ENCODE measurements at places on chromosomes 16 and 17. TPM values are rescaled to one million over a fixed set of nuclear protein-coding genes. Genes with fewer than 3 reads are reported as not detected.

NSMCE1 gene
- total RNA-seq: 26.4 TPM

KRTAP2-2 gene
- total RNA-seq: not detected

MTHFSD gene
- 14.1 TPM for total RNA-seq

COL1A1 gene
- total RNA-seq: 28,023 TPM

KCNJ18 gene
- not detected for total RNA-seq

SLC5A10 gene
- total RNA-seq: not detected

SEZ6L2 gene
- 17.6 TPM for total RNA-seq

- DNase-seq: no peak
Measured at GRCh38 chr16:83404261-83404660, 403.5 kb upstream of the HSBP1 start.

GRCh38 chr17:61783556-61784304, 79.6 kb downstream of the BRIP1 start:
- DNase-seq: no peak

DNA sequence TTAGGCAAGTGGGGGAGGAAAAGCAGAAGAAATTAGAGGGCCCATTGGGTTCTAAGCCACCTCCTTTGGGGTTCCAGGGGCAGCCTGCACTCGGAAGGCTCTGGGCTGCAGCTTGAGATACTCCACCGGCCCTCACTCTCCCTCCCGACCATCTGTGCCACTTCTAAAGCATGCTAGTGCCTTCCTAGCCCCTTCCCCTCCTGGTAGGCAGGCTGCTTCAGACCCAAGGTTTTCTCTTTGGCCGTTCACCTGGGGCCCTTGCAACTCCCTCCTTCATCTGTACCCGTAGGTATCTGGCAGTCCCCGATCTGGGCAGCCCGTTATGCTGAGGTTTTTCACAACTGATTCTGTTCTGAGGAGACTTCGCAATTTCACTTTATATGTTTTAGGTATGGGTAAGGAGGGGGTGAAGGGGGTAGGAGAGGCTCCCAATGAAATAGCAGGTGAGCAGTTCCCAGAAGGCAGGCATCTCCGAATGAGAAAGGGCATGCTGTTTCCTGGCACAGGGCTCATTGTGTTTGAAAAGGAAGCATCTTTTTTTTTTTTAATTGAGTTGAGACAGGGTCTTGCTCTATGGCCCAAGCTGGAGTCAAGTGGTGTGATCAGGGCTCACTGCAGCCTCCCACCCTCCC, 98.7 kb downstream of the RAB11FIP4 start:
- no peak for DNase-seq

GRCh38 chr17:66655861-66656260, 179.1 kb upstream of the CACNG5 start:
- DNase-seq: no peak

DNA sequence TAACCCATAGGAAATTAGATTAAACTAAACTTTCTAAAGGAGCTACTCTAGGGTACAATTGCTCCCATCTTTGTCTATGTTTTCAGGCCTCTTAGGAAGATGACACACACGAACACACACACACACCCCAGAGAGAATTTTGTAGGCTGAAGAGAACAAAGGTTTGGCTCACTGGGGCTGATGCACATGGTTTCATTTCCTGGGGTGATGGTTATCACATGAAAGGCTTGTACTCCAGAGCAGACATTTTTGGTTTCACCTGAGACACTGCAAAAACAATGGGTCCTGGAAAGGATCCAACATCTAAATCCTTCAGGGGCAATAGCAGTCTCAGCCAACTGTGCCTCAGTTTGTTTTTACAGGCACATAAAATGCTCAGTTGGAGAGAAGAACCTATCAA, 62.8 kb downstream of the GRB7 start:
- DNase-seq: no peak

DNA sequence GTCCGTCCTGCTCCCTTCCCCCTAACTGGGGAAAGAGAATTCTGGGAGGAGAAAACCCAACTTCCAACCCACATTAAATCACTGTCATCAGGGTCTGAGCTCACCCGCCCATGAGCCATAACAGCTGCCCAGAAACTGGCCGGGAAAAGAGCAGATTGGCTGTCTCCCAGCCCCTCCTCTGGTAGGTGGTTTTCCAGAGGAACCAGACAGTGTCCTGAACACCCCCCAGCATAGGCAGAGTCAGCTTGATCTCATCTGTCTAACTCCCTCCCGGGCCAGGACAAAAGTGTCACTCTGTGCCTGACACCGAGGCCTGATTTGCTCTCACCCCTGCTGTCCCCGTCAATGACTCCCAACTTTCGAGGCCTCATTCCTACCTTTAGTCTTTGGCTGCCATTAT, 197.0 kb downstream of the AXIN2 start:
- DNase-seq: peak; percentile 69

DNA sequence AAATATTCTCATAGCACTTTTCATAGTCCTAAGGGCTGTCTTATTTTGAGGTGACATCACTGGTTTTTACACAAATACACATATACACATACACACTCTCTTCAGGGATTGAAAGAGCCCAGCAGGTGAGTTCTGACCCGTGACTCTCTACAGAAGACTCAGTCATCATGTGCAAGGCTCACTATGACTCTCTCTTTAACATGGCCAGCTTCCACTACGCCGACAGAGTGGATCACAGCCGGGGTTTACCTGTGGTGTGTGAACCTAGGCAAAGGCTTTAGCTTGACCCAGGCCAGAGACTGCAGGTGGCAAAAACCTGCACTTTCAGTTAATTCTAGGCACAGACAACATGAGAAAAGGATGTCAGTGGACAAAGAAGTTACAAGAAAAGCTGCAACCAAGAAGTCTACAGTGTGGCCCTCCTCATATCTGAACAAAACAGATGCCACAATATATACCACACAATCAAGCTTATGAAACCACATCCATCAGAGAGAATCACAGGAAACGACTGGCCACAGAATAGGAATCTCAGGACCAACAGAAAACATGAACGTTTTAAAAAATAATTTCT, 56.5 kb downstream of the CYTH1 start:
- DNase-seq: no peak

GRCh38 chr16:10297341-10298006, 88.4 kb upstream of the ATF7IP2 start:
- no peak for DNase-seq

- DNase-seq: no peak
Measured at GRCh38 chr17:56108811-56109284, 44.4 kb upstream of the ANKFN1 start.

DNA sequence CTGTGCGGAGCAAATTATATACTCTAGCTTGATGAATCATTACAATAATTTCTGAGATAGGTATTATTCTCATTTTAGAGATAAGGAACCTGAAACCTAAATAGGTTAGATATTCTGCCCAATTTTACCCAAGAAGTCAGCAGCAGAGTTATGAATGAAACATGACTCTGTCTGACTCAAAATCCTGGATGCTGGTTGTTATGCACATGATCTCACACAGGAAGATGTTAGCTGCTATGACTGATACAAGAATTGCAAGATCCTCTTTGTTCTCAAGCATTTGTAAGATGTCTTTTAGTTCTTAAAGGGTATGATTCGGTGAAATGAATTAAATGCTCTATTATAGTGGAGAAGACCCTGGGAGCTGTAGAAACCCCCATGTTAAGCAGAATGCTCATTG, 447.8 kb downstream of the KIF2B start:
- DNase-seq: no peak

DNA sequence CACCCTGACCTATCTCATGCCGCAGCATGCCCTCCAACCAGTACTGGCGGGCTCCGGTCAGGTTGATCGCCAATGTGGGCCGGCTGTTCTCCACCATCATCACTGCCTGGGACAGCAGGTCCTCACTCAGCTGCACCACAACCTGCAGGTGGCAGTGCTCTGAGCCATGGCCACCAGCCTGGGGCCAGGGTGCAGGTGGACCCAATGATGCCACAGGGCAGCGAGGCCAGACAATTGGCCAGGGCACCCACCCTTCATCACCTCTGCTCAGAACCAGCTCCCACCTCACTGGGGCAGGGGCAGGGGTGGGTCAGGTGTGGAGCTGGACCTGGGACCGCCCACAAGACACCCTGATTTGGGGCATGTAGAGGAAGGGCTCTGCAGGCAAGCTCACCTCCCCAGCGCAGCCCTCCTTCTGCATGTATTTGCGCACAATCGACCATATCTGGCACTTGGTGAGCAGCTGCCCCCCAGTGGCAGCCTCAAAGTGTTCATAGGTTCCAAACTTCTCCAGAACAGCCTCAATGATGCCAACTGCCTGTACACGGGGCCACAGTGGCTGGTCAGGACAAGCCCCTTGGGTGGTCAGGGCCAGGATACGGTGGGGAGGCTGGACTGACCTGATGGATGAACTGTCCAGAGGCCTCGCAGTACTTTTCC, 4.2 kb downstream of the MATCAP1 start:
- no peak for DNase-seq

- no peak for DNase-seq
Measured at GRCh38 chr17:3019761-3020160, 43.6 kb downstream of the OR1D5 start.

DNA sequence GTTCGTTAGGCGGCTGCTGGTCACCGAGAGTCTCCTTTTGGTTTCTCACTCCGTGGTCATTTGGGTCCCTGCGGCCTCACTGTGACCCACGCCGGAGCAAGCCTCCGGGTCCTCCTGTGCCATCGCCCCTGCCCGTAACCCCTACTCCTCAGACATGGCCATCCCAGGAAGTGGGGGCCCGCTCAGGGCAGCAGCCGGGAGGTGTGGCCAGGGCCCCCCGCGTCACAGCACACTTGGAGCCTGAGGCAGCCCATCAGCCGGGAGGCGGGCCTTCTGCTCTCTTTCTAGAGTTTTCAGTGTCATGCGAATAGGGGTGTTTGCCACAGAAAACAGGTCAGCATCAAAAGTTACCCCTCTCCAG, 7.9 kb upstream of the WFIKKN1 start:
- no peak for DNase-seq

DNA sequence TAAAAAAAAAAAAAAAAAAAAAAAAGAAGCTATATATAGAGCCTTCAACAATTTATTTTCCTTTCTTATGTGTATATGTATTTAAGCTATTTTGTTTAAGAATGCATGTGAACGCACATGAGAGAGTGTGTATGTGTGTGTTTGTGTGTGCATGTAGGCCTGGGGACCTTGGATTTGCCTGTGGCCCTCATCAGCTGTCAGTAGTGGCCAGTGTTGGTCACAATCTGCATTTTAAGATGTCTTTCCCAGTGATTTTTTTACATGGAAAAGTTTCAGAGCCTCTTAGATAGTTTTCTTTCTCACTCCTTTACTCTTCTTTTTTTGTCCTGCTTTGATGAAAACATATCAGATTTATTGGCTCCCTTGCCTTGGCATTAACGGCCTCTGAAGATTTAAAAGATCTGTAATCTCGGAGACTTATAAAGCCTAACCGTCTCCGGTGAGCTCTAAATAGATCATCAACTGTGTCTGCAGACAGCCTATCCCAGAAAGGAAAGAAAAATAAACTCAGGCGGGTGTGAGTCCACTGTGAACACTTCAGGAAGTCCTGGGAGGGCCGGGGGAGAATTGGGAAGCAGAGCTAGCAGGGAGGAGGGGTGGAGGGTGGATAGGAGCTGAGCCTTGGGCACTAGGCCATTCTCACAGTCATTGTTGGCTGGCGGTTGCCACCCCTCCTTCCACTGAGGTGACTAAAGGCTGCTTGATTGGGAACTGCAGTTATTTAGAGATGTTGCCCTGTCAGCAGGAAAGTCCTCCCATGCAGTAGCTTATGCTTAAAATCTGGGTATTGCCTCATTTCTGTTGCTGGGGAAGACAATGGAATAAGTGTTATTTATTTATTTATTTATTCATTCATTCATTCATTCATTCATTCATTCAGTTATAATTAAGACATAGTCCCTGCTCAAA, 86.8 kb downstream of the WWP2 start:
- peak; percentile 86 for DNase-seq

GRCh38 chr16:55039931-55040330, 109.3 kb downstream of the IRX5 start:
- DNase-seq: peak; percentile 60

GRCh38 chr17:48745381-48746275, 17.1 kb upstream of the HOXB13 start:
- no peak for DNase-seq

DNA sequence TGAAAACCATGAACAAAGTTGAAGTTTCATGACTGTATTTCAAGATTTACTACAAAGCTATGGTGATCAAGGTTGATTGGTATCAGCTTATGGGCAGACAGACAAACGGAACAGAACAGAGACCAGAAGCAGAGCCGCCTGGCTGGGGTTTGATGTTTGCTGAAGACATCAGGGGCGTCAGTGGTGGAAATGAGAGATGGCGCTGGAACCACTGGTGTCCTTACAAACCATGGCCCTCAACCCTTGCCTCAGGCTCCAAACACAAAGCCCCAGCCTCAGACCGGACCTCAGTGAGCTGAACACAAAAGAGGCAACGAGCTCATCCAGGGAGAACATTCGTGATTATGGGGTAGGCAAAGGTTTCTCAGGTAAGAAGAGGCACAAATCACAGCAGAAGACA, 113.0 kb upstream of the METRNL start:
- DNase-seq: no peak

- DNase-seq: no peak
Measured at GRCh38 chr16:13630374-13630773, 289.6 kb upstream of the ERCC4 start.

DNA sequence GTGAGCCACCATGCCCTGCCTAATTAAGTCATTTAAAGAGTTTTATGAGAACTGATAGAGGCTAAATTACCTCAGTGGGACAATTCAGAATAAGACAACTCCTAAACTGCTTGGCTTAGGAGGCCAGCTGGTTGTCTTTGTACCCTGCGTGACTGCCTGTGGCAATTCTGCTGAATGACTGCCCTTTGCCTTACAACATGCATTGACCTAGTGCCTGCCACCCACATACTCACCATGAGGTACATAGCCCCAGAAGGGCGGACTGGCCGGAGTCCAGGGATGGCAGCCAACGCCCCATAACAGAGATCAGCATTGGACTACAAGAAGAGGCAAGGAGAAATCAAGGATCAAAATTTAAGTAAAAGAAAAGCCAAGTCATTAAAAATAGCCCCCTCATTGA, 7.3 kb downstream of the TAT start:
- DNase-seq: no peak

- no peak for DNase-seq
Measured at GRCh38 chr17:48753794-48754499, 25.4 kb upstream of the HOXB13 start.

DNA sequence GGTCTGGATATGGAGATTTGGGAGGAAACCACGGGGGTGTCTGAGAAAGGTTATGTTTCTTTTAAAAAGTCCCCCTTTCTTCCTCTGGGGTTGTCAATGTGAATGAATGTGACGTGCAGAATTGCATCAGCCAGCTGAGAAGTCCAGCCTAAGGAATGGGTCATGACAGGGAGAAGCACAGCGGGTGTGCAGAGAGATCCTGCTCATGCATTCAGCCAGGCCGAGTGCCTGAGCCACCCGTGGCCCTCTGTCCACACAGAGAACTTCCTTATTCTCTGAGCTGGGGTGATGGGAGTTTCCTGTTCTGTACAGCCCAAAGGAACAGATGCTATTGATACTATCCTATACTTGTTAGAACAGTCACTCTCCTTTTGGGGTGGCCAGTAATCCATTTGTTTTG, 117.9 kb downstream of the CPPED1 start:
- DNase-seq: no peak

DNA sequence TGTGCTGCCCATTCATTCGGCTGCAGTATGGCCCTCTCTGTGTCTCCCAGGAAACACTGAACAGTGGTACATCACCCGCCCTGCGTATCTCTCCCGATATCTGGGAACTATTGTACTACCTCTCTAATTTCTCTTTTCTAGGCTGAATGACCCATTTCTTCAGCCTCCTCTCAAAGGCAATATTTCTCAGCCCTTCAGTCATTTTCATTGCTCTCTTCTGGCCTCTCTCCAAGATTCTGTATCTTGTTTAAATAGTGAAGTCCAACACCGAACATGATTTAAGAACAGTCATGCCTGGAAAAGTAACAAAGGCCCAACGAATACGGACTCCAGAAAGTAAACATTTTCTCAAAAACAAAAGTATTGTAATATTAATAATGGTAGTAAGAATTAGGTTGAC, 220.1 kb downstream of the ZFHX3 start:
- no peak for DNase-seq
